Brain microvascular endothelial cell (primary cell): ENCODE measurements at places on chromosomes 16 and 17.

- no peak for DNase-seq
Observed at GRCh38 chr17:1108765-1109605, 70.8 kb downstream of the ABR start.

DNA sequence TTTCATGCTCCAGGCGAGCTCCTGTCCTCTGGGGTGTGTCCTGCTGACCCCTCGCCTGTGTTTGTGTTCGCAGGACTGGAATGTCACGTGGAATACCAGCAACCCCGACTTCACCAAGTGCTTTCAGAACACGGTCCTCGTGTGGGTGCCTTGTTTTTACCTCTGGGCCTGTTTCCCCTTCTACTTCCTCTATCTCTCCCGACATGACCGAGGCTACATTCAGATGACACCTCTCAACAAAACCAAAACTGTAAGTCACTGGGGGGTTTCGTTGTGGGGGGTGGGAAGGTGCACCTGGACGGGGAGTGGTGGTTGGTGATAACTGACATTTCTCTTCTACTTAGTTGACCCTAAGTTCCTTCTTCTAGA is 58.3 kb downstream of the ABCC1 start:
- no peak for DNase-seq

DNA sequence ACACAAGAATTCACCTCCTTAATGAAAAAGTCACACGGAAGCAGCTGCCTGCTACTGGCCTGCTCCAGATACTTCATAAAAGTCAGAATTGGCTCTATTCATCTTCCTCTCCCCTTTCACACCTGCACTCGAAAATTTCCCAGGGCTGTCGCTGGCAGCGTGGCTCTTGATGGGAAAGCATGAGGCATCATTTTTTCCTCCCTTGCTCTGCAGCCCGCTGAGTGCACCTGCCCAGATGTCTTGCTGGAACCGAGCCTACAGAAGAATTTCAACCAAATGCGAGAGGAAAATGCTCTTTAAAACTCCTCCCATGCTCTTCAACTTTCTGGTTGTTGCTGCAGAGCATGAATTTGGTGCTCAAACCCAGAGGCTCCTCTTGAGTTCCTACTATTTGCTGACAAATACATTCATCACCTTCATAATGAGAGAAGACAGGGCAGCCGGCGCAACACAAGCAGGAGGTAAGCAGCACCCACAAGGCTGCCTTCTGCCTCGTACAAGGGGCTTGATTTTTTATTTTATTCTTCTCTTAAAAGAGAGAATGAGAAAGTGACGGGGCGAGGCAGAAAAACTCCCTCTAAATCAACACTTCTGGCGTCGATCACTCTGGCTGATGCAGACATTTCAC is 146.8 kb downstream of the ZFHX3 start:
- DNase-seq: no peak

GRCh38 chr17:68734187-68734900 is 133.2 kb upstream of the FAM20A start:
- no peak for DNase-seq

- DNase-seq: no peak
Observed at GRCh38 chr17:47929218-47930000, 12.0 kb upstream of the PNPO start.

- DNase-seq: no peak
Observed at GRCh38 chr17:72898725-72899124, 193.8 kb downstream of the SLC39A11 start.

GRCh38 chr17:17416400-17417360 is 60.1 kb upstream of the MED9 start:
- DNase-seq: peak; percentile 60

- DNase-seq: peak; percentile 41
Observed at GRCh38 chr17:63116967-63117830, 151.2 kb downstream of the TANC2 start.

- no peak for DNase-seq
Observed at GRCh38 chr16:84462296-84463210, 41.9 kb downstream of the MEAK7 start.

- no peak for DNase-seq
Observed at GRCh38 chr17:3805581-3805980, 4.6 kb upstream of the ITGAE start.

GRCh38 chr16:12573300-12573699 is 230.4 kb downstream of the CPPED1 start:
- no peak for DNase-seq

- no peak for DNase-seq
Observed at GRCh38 chr16:12833926-12834325, 30.2 kb upstream of the CPPED1 start.

- no peak for DNase-seq
Observed at GRCh38 chr17:10992106-10992880, 154.4 kb upstream of the PIRT start.

- DNase-seq: no peak
Observed at GRCh38 chr16:10949424-10949970, 5.1 kb downstream of the CLEC16A start.

GRCh38 chr17:41567317-41567716 is 4.5 kb downstream of the KRT9 start:
- DNase-seq: no peak

- no peak for DNase-seq
Observed at GRCh38 chr16:28990375-28991040, 5.7 kb downstream of the LAT start.

DNA sequence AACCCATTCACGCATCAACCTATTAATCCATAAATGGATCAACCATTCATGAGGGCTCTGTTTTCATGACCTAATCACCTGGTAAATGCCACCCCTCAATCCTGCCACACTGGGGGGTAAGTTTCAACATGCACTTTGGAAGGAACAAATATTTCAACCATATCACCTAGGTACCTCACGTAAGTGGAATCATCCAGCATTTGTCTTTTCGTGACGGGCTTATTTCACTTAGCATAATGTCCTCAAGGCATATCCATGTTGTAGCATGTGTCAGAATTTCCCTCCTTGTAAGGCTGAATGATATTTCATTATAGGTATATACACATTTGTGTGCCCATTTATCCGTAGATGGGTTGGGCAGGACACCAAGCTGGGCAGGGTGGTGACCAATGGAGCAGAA is 35.6 kb downstream of the ANKRD40 start:
- DNase-seq: no peak

GRCh38 chr16:1613211-1613622 is 1.1 kb downstream of the CRAMP1 start:
- DNase-seq: no peak

GRCh38 chr17:60615108-60615507 is 15.1 kb downstream of the PPM1D start:
- DNase-seq: no peak

- DNase-seq: no peak
Observed at GRCh38 chr16:79519448-79519847, 81.1 kb downstream of the MAF start.

- no peak for DNase-seq
Observed at GRCh38 chr17:40427002-40427491, 9.4 kb upstream of the TOP2A start.

DNA sequence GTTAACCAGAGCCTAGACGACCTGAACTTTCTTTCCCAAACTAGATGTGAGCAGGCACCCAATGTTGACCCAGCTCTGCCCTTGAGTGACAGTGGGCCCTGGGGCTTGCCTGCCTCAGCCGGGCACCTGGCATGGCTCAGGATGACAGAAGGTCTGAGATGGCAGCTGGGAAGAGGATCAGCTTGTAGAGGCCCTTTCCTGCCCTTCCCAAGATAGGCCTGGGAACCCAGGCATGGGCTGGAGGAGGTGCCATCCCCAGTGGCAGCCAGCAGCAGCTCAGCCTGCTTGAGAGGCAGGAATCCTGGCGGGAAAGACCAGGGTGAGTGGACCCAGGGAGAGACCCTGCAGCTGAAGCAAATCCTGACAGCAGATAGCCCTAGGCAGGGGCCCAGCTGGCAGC is 59.1 kb downstream of the PIPOX start:
- no peak for DNase-seq
